Stimulated activated CD4-positive, alpha-beta T cell treated with anti-CD3 and anti-CD28 coated beads, Interleukin-2, amount 100 ng/mL, for 4 hours (primary cell): ENCODE measurements at places on chromosomes 1 and 21.

- peak; percentile 76 for DNase-seq
Observed at GRCh38 chr1:2199042-2199810, 4.7 kb upstream of the FAAP20 start.

- no peak for DNase-seq
Observed at GRCh38 chr1:31273619-31274018, 23.0 kb downstream of the SNRNP40 start.

- DNase-seq: no peak
Observed at GRCh38 chr1:201561601-201562000, 22.7 kb downstream of the NAV1 start.

- DNase-seq: no peak
Observed at GRCh38 chr1:198160222-198160621, 3.4 kb downstream of the NEK7 start.

DNA sequence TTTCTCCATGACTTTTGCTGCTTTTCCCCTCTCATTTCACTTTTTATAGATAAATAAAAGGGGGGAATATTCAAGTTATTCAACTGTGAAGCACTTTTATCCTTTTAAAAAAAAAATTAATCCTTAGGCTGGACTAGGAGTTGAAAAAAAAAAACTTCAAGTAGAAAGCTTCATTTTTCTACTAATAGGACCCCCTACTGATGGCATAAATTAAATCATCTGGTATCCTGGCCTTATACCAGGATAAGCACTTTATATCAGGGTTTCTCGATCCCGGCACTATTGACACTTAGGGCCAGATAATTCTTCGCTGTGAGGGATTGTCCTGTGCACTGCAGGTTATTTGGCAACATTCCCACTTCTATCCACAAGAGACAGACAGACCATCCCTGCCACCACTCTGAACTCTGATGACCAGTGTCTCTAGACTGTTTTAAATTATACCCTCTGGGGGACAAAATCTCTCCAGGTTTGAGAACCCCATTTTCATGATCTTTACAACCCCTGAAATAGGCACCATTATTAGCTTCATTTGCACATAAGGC is 17.6 kb downstream of the USP33 start:
- no peak for DNase-seq

- DNase-seq: no peak
Observed at GRCh38 chr21:26412885-26413284, 160.2 kb downstream of the CYYR1 start.

DNA sequence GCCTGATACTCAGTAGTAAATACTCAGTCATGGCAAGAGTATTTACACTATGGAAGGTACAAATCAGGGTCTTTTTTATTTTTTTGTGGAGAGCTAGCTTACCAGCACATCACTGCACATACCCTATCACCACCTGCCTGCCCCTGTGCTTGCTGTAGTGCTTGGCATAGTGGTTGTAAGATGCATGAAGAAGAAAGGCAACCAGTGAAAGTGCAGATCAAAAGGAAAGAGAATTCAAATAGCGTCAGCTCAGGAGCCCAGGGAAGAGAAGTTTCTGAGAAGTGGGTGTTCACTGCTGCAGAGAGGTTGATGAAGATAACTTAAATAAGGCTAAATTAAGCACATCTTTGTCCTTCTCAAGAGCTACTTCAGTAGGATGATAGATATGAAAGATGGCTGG is 76.0 kb downstream of the DTL start:
- DNase-seq: no peak

GRCh38 chr1:33687000-33687399 is 176.9 kb upstream of the HMGB4 start:
- DNase-seq: no peak

DNA sequence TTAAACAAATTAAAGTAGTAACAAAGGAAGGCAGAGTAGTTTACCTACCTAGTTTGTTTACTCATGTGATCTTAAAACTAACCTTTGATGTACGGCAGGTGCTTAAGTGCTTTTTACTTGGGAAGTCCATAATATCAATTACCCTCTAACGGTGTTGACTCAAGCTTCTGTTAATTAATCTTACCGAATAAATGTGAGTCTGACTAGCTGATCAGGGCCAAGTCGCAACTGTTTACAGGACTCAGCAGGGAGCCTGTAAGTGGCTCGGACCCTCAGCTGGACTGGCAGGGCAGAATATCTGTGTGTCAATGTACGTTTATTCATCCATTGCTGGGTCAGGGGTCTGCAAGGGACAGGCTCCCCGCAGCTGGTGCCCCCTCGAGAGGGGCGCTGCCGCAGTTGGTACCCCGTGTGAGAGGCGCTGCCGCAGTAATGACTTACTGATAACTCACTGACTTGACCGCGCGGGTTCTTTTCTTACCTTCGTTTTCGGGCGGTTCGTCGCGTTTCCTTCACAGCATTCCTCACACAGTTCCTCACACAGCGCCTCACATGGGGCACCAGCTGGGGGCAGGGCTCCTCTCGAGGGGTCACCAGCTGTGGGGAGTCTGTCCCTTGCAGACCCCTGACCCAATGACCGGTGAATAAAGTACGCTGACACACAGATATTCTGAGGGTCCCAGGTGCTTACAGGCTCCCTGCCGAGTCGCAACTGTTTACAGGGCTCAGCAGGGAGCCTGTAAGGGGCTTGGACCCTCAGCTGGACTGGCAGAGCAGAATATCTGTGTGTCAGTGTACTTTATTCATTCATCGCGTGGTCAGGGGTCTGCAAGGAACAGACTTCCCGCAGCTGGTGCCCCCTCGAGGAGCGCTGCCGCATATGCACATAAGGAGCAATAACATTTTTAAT is 3.0 kb downstream of the FMO1 start:
- no peak for DNase-seq

DNA sequence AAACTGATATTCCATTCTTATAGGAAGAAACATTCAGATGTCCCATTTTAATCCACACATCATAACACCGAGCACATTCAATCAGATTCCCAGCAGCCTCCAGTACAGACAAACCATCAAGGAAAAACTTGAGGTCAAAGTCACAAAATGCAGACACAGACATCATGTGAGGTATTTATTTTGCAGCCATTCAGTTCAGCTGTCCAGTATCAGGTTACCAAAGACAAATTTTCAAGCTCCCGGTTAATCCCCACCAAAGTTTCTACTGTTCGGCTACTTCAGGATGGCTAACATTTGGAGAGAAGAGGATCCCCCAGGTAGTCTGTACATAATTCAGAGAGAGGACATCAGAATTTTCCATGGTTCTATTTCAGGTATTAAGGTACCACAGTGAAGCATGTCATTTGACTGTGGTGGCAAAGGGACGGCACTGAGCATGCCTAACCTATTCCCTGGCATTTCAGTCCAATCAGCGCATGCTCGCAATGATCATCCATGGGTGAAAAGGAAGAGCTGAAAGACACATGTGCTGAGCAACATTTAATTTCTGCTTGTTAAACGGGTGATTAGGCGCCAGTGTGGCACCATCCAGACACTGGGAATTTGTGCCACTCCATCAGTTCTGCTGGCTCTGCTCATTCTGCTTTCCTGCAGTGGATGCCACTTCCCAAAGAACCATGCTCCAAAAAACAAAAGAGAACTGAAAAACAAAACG is 13.6 kb upstream of the NDC1 start:
- DNase-seq: no peak

- DNase-seq: no peak
Observed at GRCh38 chr1:82491301-82492048, 690.7 kb downstream of the ADGRL2 start.

- no peak for DNase-seq
Observed at GRCh38 chr21:27519361-27519760, 552.5 kb upstream of the ADAMTS5 start.

- DNase-seq: no peak
Observed at GRCh38 chr1:178345807-178346206, 151.0 kb downstream of the CLEC20A start.

DNA sequence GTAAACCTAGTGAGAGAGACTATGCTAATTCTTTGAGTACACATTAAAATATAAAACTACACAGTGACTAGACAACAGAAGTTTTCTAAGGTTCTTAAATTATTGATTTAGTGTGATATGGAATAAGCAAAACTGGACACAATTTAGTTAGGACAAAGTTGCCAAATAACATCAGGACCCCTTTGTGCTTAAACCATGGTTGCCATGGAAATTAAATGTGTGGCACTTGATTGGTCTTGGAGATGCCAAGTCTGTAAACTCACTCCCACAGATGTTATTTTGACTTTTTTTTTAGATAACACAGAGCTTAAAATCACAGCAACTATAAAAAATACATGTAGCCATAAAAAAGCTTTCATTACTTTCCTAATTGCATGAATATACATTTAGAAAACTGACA is 234.6 kb downstream of the BRINP3 start:
- no peak for DNase-seq

DNA sequence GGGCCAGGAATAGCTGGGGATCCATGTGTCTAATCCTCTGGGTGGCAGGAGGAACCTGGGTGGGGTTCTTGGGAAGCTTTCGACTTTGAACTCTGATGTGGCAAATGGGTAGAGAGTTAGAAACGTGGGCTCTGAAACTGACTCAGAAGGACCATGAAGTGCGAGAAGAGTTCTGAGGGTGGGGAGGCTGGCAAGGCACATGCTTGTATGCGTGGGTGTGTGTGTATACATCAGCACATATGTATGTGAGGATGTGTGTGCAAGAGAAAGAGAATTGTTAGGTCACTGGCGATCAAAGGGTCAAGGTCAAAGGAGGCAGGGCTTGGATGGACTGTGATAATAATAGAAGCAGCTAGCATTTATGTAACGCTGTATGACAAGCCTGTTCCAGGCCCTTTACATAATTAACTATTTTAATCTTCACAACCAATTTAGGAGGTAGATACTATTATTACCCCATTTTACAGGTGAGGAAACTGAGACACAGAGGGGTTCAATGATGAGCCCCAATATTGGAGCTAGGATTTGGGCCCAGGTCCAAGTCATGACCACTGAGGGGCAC is 84.5 kb upstream of the POU3F1 start:
- DNase-seq: no peak

GRCh38 chr21:31743712-31744111 is 11.8 kb upstream of the SCAF4 start:
- no peak for DNase-seq

GRCh38 chr1:59388191-59388590 is 91.3 kb downstream of the FGGY start:
- DNase-seq: no peak

DNA sequence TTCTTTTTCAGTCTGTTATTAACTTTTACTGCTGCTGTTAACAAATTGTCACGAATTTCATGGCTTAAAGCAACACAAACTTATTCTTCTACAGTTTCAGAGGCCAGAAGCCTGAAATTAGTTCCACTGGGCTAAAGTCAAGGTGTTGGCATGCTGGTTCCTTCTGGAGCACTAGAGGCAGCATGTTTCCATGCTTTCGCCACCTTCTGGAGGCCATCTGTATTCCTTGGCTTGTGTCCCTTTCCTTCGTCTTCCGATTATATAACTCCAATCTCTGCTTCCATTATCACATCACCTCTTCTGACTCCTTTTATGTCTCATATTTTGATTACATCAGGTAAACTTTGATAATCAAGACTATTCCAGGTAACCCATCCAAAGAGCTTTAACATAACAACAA is 1742.1 kb downstream of the BRINP3 start:
- no peak for DNase-seq
